Activated T-helper 2 cell treated with anti-CD3 and anti-CD28 coated beads, Interferon-gamma antibody, Interleukin-2, Interleukin-4, amounts not matched to agents 10 μg/mL and 5 μg/mL and 100 μg/mL, durations not matched to agents 14 hours and 24 hours and 36 hours (primary cell): ENCODE measurements at places on chromosomes 7 and 10. TPM values are rescaled to one million over a fixed set of nuclear protein-coding genes. Genes with fewer than 3 reads are reported as not detected.
A peak's percentile ranks its signal among the peaks of the same experiment; 100 is the strongest.

Gene SORCS1
- total RNA-seq = 0.09 and 0.21 TPM in 2 replicates

Gene CCDC172
- not detected in 2 replicates for total RNA-seq

- no peak for DNase-seq
- H3K36me3 ChIP-seq = no peaks in the 10 kb centered on the region
- peaks cover 2% of the 10 kb centered on the region for H3K27me3 ChIP-seq
- H3K27ac ChIP-seq = no peak overlapping the region
- no peak overlapping the region for H3K4me3 ChIP-seq
- H3K4me1 ChIP-seq = no peaks in the 10 kb centered on the region
Measured at GRCh38 chr7:128380483-128381106, 19.1 kb upstream of the PRRT4 start.

DNA sequence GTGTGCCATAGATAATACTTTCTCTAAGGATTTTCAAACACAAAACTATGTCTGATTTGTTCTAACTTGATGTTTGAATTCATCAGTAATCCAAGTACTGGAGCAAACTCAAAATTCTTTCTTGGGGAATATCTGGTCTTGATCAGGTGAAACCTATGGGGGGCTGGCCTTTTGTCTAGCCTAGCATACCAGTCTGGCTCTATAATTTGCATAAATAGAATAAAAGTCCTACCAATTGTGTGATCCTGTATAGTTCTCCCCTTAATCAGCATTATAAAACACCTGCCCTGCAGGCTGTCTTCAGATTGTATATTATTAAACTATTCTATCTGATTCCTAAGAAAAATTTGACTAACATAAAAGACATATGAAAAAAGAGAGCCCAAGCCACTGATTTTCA, 233.8 kb upstream of the LRRN3 start:
- no peaks in the 10 kb centered on the region for H3K4me1 ChIP-seq
- H3K27ac ChIP-seq = no peak overlapping the region
- H3K27me3 ChIP-seq = no peaks in the 10 kb centered on the region
- H3K36me3 ChIP-seq = no peaks in the 10 kb centered on the region

DNA sequence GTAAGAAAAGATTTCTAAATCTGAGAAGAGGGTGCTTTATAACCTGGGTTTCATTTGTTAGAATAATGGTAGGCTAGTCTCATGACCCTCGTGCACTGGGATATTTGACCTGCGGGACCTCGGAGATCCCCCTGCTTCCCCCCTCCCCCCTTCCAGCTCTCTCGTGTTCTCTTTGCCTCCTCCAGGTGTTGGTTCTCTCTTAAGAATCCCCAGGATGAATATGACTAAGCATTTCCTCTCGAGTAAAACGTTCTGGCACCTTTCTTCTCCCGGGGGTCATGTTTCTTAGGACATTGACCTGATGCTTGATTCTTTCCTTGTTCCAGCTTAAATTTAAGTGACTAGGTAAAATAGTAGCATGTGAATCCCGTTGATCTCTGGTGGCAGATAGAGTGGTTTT, 71.2 kb downstream of the SHH start:
- peaks cover 85% of the 10 kb centered on the region for H3K36me3 ChIP-seq
- H3K4me3 ChIP-seq = no peak overlapping the region
- H3K4me1 ChIP-seq = peaks cover 69% of the 10 kb centered on the region
- H3K27ac ChIP-seq = peak overlapping the region; percentile 76
- no peak for DNase-seq
- no peaks in the 10 kb centered on the region for H3K27me3 ChIP-seq

DNA sequence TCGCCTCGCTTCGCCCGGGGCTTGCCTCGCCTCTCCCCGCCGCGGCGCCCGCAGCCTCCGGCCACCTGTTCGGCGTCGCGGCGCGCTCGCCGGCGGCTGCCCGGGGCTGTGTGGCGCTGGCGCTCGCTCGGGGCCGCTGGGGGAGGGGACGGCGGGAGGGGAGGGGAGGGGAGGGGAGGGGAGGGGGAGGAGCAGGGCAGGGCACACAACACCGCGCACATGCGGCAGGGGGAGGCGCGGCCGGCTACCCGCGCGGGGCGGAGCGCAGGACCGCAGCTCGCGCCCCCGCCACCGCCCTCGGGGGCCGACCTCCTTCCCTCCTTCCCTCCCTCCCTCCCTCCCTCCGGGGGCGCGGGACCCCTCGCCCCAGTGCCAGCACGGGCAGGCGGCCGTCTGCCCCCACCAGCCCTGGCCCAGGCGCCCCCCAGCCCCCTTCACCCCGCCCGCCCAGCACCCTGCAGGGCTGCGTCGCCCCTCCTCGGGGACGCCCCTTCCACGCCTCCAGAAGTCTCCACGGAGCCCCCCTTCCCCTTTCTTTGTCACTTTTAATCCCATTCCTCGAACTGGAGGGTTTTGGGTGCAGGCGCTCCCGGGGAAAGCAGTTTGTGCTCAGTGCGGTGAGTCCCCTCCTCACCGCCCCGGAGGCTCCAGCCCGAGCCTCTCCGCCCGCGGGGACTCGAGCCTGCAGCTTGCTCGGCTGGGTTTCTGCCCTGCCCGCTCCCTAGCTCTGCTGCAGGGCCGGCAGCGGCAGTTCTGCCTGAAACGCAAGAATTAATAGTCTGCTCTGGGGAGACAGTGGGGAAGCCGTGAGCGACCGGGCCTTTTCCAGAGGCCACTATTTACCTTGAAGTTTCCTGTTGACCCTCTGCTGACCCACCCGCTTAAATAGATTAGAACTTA, at the start of gene PARD3:
PARD3 (minus strand) TSS at position 112 of the 900 bp plus-strand sequence. CDS start 301 bp downstream, outside the sequence.
- H3K36me3 ChIP-seq = no peaks in the 10 kb centered on the region
- no peak for DNase-seq
- H3K4me1 ChIP-seq = peaks cover 4% of the 10 kb centered on the region
- H3K4me3 ChIP-seq = peak within 1 kb of the TSS; percentile 69

GRCh38 chr7:2165610-2166594, 66.8 kb downstream of the MAD1L1 start:
- DNase-seq = no peak
- no peak overlapping the region for H3K4me3 ChIP-seq
- no peaks in the 10 kb centered on the region for H3K4me1 ChIP-seq

GRCh38 chr10:114430688-114431413, 26.5 kb upstream of the AFAP1L2 start:
- H3K27ac ChIP-seq = no peak overlapping the region
- H3K27me3 ChIP-seq = peaks cover 2% of the 10 kb centered on the region
- peaks cover 19% of the 10 kb centered on the region for H3K36me3 ChIP-seq
- no peaks in the 10 kb centered on the region for H3K4me1 ChIP-seq
- no peak overlapping the region for H3K4me3 ChIP-seq
- DNase-seq = no peak

DNA sequence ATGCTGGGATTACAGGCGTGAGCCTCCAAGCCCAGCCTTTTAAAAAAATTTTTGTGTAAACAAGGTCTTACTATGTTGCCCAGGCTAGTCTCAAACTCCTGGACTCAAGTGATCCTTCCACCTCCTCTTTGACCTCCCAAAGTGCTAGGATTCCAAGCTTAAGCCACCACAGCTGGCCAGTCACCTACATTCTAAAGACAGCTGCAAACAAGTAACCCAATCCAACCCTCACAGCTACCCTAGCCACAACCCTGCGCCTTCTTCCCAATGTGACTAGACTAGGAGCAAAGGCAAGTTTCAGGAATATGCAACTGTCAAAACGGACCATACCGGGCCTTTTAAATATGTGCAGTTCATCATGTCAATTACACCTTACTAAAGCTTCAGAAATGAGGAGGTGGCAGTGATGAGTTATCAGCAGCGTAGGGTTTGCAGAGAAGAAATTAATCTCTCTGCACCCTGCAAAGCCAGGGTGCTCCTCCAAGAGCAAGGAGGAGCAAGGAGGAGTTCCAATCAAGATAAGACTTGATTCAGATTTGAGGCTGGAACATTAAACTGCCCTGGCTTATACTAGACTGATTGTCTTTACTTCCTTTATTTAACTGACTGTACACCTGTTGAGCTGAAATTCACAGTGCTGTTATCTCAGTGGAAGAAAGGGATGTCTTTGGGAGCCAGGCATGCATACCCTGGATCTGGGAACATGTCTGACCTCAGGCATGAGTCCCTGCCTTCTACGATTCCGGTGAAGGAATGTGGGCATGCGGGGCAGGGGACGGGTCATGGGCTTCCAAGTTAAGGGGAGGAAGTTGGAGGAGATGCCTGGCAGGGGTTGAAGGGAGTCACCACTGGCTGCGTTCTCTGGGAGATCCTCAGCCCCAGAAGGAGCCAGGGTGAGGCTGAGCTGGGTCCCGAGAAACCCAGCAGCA, 15.5 kb upstream of the TMEM120A start:
- no peaks in the 10 kb centered on the region for H3K27me3 ChIP-seq
- DNase-seq = no peak
- H3K4me3 ChIP-seq = peak overlapping the region; percentile 37
- H3K36me3 ChIP-seq = peaks cover 39% of the 10 kb centered on the region
- peaks cover 36% of the 10 kb centered on the region for H3K4me1 ChIP-seq
- H3K27ac ChIP-seq = peak overlapping the region; percentile 91

DNA sequence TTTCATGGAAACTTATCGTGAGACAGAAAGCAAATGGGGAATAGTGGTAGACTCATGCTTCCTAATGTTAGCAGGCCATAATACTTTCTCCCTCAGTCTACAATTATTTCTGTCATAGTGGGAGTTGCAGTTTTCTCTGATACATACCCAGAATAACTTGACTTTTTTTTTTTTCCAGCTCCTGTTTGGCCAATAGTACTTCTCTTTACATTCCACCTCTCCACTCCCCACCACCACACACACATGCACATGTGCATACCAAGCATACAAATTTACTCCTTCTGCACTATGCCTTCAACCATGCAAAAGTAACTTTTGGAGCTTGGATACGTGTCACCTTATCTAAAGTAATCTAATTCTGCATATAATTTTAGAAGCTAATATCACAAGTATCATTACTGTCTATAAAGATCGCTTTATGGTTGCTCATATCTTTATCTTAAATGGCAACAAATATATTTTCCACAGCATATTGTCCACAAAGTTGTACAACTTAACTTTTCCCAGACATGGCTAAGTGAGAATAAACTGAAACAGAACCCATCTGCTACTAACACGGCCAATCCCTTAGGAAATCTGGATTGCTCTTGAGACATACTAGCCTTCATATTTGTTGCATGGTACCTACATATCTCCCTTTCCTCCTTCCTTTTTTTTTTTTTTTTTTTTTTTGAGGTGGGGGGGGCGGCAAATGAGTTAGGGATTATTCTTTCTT, 49.0 kb downstream of the TES start:
- H3K27ac ChIP-seq = no peak overlapping the region
- no peak overlapping the region for H3K4me3 ChIP-seq
- H3K36me3 ChIP-seq = peaks cover 33% of the 10 kb centered on the region
- H3K27me3 ChIP-seq = peaks cover 10% of the 10 kb centered on the region
- no peak for DNase-seq
- peaks cover 9% of the 10 kb centered on the region for H3K4me1 ChIP-seq

GRCh38 chr10:84478151-84478550, 149.8 kb downstream of the CCSER2 start:
- no peak overlapping the region for H3K4me3 ChIP-seq
- DNase-seq = no peak
- no peak overlapping the region for H3K27ac ChIP-seq
- H3K27me3 ChIP-seq = no peaks in the 10 kb centered on the region
- H3K4me1 ChIP-seq = peaks cover 10% of the 10 kb centered on the region

- H3K4me1 ChIP-seq = no peaks in the 10 kb centered on the region
- no peak overlapping the region for H3K27ac ChIP-seq
- no peak overlapping the region for H3K4me3 ChIP-seq
- H3K36me3 ChIP-seq = no peaks in the 10 kb centered on the region
Measured at GRCh38 chr10:12890958-12891357, 110.6 kb downstream of the CCDC3 start.

GRCh38 chr7:13411636-13412035, 577.8 kb downstream of the ETV1 start:
- H3K27me3 ChIP-seq = no peaks in the 10 kb centered on the region
- no peak for DNase-seq
- no peak overlapping the region for H3K27ac ChIP-seq
- H3K4me3 ChIP-seq = no peak overlapping the region
- no peaks in the 10 kb centered on the region for H3K4me1 ChIP-seq

- no peaks in the 10 kb centered on the region for H3K27me3 ChIP-seq
- peaks cover 31% of the 10 kb centered on the region for H3K36me3 ChIP-seq
- H3K4me3 ChIP-seq = peak overlapping the region; percentile 40
Measured at GRCh38 chr10:124722798-124723783, 21.1 kb downstream of the FAM53B start.

DNA sequence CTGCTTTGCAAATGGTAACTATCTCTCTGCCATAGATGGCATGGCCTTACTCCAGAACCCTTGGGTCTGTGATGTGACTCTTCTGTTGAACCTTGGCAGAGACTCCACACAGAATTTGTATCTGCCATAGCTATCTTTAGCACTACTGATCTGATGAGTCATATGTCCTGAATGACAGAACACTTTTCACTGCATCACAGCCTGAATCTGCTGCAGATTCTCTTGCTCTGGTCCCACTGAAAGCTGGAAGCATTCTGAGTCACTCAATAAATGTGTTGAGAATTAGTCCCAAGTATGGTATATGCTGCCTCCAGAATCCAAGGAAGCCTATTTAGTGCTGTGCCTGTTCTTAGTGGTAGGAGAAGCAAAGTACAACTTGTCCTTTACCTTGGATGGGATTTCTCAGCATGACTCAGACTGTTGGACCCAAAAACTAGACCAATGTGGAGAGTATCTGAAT, 39.5 kb upstream of the ANKRD1 start:
- no peak overlapping the region for H3K27ac ChIP-seq
- H3K27me3 ChIP-seq = peaks cover 5% of the 10 kb centered on the region
- DNase-seq = no peak
- peaks cover 10% of the 10 kb centered on the region for H3K4me1 ChIP-seq

DNA sequence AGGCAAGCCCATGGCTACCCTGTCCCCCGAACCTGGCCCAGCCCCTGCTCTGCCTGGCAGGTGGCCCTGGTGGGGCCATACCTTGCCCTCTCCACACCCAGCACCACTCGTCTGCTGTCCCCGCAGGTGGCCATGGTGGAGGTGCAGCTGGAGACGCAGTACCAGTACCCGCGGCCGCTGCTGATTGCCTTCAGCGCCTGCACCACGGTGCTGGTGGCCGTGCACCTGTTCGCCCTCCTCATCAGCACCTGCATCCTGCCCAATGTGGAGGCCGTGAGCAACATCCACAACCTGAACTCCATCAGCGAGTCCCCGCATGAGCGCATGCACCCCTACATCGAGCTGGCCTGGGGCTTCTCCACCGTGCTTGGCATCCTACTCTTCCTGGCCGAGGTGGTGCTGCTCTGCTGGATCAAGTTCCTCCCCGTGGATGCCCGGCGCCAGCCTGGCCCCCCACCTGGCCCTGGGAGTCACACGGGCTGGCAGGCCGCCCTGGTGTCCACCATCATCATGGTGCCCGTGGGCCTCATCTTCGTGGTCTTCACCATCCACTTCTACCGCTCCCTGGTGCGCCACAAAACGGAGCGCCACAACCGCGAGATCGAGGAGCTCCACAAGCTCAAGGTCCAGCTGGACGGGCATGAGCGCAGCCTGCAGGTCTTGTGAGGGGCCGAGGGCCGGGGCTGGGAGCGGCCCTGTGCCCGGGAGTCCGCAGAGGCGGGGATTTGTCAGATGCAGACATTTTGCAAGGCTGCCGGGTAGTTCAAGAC, 13.2 kb downstream of the ORAI2 start:
- no peaks in the 10 kb centered on the region for H3K27me3 ChIP-seq
- H3K4me1 ChIP-seq = no peaks in the 10 kb centered on the region
- no peak overlapping the region for H3K27ac ChIP-seq
- peaks cover 30% of the 10 kb centered on the region for H3K36me3 ChIP-seq
- DNase-seq = no peak
- H3K4me3 ChIP-seq = no peak overlapping the region
